ENCODE measurements at places on chromosomes 12 and 14.

DNA sequence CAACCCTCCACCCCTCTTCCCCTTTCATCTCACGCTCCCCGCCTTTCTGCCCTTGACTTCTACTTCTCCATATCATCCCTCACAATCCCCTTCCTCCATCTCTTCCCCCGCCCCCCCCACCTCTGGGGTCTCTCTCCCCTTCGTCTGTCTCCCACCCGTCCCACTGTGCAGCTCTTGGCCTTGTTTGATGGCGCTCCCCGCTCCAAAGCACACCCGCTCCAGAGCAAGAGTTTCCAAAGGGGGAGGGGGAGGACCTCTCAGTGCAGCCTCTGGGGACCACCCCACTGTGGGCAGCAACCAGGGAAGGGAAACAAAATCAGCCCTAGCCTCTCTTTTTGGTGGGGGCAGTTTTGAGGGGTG, 774 bp downstream of the CHGA start:
- no peak for DNase-seq

DNA sequence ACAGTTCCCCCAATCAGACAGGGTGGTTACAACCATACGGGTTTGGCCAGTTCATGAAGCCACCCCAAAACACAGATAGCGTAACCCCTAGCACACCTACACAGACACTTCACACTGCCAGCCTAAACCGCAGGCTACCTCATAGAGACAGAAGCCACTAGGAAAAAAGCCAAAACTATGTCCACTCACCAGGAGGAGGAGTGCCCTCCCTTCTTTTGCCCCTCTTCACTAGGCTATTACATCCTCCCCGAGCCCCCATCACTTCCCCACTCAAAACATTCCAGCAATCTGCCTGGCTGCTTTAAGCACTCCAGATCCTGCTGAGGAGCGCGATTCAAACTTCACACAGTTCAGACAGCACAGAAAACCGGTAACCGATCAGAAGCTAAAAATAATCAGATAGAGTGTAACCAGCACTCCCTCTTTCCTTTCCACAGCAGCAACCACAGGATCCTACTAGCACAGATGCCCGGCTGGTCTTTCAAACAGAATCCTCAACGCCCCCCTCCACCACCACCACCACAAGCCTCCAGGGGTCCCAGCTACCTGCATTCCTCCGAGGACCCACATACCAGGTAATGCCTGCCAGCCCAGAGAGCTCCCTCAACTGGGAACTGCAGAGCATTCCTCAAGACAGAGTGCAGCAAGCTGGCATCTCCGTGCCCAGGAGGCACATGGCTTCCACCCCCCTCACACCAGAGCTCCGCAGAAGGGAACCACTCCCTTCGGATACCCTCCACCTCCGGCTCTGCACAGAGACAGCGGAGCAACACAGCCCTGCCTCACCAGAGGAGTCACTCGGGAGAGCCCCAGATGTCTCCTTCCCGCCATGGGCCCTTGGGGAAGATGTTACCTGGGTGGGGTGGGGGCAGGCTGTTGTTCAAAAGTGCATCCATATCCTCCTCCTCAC, 1.5 kb downstream of the CHD4 start:
- peak; percentile 30 for DNase-seq

GRCh38 chr12:56590237-56590830, 39.8 kb downstream of the BAZ2A start:
- DNase-seq = peak; percentile 26

DNA sequence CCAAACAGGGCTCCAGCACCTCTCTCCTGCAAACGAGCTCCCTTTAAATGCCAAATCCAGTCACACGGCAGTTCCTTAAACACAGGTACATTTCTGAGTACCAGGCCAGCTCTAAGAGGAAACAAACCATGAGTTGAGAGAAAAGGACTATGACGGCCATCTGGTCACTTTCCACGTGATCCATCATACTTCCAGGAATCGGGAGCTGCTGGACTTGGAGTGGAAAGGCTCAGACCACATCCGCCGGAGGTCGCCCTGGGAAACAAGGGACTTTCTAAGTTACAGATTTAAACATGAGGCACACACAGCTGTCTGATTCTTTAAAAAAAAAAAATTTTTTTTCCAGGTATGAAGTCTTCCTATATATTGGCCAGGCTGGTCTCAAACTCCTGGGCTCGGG, 39.2 kb downstream of the ACADS start:
- DNase-seq = no peak

DNA sequence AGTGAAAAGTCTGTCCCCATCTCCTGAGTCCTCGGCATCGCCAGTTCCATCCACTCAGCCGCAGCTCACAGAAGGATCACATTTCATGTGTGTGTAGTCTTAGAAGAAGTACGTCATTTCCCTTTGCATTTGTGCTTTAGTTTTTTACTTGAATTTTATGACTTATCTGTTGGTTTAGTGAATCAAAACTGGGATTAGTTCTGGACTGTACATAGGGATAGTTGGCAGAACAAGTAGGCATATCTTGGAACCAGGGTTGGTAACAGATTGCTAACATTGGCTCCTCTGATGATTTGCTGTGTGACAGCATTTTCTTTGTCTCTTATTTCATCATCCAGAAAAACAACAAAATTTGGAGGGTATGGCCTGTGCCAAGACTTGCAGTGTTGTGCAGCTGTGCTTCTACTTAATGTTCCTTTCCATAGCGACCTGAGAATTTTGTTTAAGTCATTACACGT, 69.6 kb upstream of the AEBP2 start:
- peak; percentile 51 for DNase-seq

DNA sequence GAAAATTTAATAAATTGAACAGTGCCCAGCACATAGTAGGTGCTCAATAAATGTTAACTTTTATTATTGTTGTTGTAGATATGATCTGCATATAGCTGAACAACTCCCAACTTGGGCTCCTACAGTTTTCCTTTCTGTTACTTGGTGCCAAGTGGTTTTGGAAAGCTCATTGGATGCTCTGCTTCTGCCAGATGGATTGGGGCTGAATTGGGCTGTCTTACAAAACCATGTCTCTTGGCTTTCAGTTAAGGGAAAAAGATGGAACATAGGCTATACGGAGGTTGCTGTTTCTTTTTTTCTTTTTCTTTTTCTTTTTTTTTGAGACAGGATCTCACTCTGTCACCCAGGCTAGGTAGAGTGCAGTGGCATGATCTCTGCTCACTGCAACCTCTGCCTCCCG, 140.7 kb upstream of the PWP1 start:
- DNase-seq = no peak

DNA sequence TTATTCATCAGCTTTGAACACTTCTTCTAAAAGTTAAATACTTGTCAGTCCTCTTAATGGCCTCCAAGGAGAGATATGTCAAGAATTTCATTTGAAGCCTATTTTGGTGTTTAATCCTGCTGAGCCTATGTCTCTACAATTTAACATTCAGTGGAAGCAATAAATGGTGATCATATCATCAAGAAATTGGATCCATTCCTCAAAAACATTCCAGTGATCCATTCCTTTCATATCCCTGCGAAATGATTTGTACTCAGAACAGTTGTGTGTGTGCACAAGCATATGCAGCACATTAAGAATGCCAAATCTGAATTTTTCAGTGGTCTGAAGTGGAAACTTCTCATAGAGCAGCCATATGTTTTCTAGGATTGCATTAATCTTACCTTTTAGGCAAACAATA, 373.7 kb upstream of the SYT1 start:
- peak; percentile 2 for DNase-seq

DNA sequence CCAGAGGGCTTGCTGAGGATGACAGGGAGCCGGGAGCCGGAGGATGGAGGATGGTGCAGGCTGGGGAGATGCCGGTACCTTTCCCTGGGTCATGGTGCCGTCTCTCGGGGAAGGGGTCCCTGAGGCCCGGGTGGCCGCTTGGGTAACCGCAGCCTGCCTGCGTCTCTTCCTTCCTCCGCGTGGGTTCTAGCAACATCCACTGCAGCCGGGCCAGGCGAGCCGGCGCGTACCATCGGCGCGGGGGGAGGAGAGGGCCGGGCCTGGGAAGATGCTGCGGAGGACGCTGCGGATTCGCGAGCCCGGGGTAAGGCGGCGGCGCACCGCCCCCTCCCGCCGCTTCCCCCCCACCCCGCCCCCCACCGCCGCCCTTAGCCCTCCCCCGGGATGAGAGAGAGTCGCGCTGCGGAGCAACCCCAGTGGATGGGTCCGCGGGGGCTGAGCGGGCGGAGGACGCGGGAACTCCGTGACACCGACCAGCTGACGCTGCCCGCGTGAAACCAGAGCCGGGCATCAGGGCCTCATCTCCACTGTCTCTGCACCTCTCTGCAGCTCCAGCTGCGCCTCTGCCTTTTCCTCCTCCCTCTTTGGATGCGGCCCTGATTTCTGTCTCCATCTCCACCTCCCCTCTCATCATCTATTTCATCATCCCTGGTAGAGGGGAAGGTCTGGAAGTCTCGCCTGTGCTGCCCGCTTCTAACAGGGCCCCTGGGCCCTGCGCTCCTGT, at the start of gene FAIM2:
TSS of gene FAIM2 (minus strand) at position 201 of the 724 bp plus-strand sequence. CDS start at position 93, 108 bp downstream.
- DNase-seq = peak; percentile 63

GRCh38 chr12:101957252-101957959, 80.0 kb downstream of the DRAM1 start:
- DNase-seq = peak; percentile 18

DNA sequence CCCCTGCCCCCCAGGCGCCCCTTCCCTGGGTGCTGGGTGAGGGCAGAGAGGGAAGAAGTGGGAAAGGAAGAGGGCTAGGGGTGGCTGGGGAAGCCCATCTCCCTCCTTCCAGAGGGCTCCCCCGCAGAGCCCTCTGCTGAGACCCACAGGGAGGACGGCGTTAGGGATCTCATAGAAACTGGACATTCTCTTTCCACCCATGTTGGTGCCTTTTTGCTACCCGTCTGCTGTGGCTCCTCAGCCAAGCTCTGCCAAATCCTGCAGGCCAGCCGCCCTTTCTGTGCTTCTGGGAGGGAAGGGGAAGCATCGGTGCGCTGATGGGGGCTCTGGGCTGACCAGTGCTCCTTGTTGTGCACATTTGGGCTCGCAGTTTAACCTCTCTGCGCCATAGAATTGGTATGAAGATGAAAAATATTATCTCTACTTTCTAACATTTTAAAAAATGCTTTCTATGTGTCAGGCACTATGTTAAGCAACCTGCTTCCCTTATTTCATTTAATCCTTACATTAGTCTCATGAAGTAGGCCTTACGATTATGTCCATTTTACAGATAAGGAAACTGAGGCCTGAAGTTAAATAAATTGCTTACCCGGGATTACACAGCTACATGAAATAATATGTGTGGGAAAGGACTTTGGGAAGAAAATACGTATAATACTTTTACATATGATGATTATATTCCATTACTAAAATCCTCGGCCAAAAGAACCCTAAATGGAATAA, 981 bp downstream of the SLC48A1 start:
- no peak for DNase-seq

GRCh38 chr14:68947802-68948201, 31.3 kb downstream of the ACTN1 start:
- peak; percentile 79 for DNase-seq

DNA sequence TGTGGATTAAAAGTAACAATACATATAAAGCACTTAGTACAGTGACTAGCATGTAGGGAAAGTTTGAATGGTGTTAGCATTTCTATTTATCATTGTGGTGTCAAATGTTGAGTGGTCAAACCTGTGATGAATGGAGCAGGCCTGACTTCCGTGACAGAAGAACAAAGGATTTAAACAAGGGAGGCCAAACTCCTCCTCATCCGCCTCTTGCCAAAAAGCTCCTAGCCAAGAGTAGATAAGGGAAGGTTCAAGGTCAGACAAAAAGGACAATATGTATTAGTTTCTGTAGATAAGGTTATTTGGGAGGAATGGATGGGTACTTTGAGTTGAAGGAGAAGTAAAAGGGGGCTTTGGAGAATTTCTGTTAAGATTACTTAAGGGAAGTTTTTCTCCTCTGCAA, 6.5 kb downstream of the RNASE7 start:
- no peak for DNase-seq

DNA sequence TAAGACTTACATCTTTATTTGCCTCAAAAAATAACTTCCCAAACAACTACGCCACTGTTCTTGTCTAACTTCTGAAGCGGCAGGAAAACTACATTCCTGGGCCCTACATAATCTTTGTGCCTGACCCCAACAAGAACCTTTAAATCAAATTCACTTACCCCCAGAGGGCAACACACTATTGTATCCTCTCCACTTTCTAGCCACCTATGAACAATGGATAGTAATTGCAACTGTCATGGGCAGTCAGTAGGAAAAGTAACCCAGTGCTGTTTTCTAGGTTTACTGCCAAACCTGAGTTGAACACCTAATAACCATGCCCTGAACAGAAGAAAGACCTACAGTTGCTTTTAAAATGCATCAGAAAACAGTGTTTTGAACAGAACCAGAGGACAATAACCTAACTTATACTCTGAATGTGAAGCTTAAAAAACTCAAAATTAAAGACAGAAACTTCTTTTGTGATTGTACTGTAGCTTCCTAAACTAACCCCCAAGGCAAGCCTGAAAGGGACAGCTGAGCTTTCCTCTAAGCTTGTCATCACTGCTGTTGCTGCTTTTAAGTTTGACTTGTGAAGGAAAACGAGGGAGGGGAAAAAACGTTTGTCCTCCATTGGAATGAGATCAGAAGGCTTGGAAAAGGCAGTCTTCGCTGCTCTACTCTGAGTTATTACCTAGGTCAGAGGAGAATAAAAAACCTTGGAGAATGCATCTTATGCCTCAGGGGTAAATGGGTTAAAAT, 195.7 kb downstream of the SOX5 start:
- DNase-seq = no peak

DNA sequence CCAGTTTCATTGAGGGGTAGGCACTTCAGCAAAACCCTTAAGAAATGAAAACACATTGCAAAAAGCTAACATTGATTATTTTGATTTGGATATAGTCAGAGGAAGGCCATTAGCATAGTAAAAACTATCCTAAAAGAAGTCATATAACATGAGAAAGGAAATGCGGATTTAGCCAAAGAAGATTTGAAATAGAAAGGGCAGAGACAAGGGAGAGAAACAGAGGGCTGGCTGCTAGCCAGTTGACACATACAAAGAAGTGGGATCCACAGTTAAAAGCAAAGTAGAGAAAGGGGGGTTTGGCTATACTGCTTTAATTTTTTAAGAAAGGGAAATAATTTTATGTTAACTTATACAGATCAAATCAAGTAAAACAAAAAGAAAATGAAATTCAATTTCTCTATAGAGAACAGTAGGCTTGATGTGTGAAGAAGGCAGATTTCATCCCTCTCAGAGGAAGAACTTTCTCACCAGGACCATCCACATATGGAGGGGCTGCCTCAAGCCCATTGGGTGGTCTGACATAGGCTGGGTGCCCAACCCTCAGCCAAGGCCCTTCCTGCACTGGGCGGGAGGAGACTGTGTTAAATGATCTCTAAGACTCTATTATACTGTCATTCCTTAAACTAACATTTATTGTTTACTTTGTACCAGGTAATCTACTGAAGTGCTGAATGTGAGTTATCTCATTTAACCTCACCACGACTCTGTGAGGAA, 420.3 kb downstream of the CCDC91 start:
- DNase-seq = no peak

DNA sequence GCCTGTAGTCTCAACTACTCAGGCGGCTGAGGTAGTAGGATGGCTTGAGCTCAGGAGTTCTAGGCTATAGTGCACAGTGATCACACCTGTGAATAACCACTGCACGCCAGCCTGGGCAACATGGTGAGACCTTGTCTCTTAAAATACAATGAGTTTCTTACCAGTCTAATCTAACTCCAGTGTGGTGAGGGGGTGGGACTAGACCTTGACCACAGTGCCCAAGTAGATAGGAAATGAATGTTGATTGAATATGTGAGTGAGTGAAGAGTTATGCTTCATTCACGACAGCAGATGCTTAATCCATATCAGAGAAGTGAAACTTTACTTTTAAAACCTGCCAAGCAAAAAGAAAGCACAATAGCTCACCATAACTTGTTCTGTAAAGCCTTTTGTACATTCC, 11.2 kb upstream of the AK7 start:
- DNase-seq = no peak

GRCh38 chr14:53220914-53221313, 67.8 kb upstream of the DDHD1 start:
- DNase-seq = no peak

Data from fibroblast of skin of back (primary cell).